SK-N-DZ (cell line): ENCODE measurements at places on chromosomes 6 and 20.

DNA sequence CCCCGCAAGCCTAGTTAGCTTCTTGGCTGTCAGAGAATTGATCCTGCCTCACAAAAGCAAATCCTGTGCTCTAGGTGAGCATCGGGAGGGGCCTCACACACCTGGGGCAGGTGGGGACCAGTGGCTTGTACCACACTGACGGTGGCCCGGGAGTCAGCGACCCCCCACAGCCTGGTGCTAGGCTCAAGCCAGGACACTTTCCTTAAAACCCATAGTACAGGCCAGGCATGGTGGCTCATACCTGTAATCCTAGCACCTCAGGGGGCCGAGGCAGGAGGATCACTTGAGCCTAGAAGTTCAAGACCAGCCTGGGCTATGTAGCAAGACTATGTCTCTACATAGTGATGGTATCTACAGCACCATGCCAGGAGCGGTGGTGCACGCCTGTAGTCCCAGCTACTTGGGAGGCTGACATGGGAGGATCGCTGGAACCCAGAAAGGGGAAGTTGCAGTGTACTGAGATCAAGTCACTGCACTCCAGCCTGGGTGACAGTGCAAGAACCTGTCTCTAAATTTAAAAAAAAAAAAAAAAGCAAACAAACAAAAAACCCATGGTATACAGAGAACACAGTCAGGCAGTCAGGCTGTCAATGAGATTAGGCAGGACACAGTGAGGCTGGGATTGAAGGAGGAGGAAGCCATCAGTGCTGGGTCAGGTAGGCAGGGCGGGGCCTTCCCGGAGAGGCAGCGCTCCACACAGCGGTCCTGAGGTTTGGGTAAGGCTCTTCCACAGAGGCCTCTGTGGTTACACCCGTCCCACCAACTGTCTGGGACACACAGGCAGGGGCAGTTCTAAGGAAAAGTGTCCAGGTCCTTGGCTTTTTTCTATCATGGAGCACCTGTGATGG lies 41.3 kb downstream of the SYNJ2 start:
- DNase-seq = no peak

DNA sequence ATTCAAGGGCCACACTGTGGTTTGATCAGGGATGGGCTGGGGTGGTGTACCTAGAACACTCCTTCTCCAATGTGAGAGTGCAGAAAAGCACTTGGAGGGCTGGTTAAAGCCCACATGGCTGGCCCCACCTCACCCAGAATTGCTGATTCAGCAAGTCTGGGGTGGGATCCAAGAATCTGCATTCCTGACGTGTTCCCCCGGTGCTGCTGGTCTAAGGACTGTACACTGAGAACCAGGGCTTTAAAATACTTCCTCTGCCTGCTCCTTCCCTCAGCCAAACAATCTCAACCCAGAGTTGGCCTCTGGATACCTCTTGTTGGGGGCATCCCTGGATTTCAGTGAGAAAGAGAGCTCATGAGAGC lies 13.4 kb upstream of the OCSTAMP start:
- DNase-seq = no peak

DNA sequence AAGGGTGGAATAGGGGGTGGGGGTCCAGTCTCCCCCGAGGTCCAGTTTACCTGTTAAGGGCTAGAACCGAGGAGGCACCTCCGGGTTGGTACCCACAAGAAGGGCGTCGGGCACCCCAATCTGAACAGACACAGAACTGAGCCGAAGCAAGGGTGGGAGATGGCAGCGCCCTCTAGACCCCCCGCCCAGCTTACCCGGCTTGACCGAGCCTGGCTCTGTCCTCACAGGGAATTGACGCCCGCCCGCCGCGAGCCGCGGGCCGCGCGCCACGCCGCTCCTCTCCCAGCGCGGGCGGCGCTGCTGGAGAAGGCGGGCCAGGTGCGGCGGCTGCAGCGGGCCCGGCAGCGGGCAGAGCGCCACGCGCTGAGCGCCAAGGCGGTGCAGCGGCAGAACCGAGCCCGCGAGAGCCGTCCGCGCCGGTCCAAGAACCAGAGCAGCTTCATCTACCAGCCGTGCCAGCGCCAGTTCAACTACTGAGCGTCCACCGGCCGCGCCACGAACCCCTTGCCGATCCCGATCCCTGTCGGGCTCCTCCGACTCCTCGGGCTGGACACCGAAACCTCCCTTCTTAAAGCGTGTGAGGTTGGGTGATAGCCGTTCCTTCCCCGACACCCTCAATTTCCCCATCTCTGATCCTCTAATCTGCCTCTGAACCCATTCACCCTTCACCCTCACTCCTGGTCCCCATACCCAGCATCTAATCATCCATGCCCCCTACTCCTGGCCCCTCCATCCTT lies 5.9 kb downstream of the TP53INP2 start:
- DNase-seq = peak; percentile 43

DNA sequence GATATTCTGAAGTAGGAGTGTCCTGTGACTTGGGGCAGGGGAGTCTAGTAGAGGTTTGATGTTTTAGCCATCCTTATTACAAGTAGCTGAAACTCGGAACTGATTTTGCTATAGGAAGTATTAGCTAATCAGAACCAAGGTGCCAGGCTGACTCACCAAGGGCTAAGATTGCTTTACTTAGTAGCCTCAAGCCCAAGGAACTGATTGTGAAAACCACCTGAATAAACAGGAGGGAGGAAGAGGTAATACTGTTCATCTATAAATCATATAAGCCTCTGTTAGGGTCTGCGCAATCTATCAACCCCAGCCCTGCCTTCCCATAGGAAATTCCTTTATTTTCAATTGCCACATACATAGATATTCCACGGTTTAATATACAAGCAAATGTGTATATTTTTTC lies 54.4 kb downstream of the GNAS start:
- no peak for DNase-seq

DNA sequence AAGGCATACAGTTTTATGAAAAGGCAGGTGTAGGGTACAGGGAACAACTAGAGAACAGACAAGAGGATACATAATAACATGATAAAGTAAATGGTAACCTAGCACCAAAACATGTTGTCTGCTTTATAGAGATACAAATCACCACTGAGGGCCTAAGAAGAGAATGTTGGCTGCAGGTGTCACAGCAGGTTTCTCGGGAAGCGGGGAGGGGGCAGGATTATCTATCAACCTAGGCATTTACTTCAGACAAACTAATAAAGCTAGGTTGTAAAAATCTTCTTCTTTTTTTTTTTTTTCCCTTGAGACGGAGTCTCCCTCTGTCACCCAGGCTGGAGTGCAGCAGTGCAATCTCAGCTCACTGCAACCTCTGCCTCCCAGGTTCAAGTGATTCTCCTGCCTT lies 22.7 kb downstream of the PIM1 start:
- no peak for DNase-seq

DNA sequence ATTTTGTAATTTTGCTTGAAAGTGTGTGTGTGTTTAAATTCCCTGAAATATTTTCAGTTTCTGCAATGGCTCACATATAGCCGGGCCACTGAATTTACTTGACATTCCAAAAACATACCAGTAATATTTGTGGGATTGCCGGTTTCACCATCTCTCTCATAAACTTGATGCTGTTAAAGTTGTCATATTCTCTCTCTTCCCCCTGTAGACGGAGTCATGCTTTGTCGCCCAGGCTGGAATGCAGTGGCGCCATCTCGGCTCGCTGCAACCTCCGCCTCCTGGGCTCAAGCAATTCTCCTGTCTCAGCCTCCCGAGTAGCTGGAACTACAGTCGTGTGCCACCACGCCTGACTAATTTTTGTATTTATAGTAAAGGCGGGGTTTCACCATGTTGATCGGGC lies 122.1 kb downstream of the TIAM2 start:
- DNase-seq = no peak

- no peak for DNase-seq
Measured at GRCh38 chr6:16704401-16705045, 56.7 kb downstream of the ATXN1 start.

DNA sequence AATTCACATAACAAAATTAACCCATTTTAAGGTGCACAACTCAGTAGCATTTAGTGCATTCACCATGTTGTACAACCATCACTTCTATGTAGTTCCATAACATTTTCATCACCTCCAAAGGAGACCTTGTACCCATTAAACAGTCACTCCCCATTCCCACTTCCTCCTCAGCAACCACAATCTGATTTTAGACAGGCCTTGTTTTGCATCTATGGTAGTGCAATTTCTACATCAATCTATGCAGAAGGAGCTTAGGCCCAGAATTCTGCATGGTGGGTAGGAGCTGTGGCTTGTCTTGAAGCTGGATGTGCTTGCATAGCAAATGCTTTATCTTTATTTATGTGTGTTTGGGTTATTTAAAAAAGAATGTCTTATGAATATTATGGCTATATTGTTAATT lies 13.5 kb upstream of the HLA-DQA1 start:
- DNase-seq = no peak

DNA sequence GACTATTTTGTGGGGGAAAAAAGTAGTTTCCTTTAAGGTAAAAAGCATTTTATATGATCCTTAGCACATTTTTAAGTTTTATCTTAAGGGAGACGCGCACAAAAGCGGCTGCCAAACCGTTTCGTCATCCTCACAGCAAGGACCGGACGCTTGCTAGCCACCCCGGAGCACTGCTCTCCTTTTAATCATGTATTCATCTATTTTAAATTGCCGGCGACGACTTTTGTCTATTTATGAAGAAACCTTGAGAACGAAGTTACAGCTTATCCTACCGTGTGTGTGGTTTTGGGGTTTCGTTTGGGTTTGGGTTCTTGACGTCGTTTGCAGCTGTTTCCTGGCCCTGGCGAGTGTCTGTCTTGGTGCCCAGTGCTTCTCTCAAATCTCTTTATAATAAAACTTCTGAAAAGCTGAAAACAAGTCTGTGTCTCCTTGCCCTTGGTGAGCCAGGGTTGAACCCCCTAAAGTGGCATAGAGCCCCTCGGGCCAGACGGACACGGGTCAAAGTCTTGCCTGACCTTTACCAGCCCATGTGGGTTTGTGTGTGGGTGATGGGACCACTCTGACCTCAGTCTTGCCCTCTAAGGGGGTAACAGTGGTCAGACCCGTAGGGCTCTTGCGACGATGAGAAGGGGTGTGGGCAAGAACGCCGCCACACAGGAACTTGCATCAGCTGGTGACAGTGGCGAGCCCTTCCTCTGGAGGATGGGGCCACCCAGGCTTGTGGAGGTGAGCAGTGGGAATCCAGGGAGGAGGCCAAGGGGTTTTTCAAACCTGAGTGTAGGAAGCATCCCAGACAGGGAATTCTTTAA lies 117.6 kb downstream of the JPH2 start:
- no peak for DNase-seq

GRCh38 chr6:74133073-74133472 lies 437.1 kb downstream of the CD109 start:
- no peak for DNase-seq

GRCh38 chr6:114187563-114187962 lies 155.3 kb downstream of the HS3ST5 start:
- no peak for DNase-seq

- DNase-seq = no peak
Measured at GRCh38 chr6:36484736-36485135, 41.9 kb downstream of the KCTD20 start.

- DNase-seq = peak; percentile 60
Measured at GRCh38 chr6:162442687-162443086, 284.9 kb downstream of the PRKN start.
